ENCODE measurements at places on chromosomes 2 and 18. TPM values are rescaled to one million over a fixed set of nuclear protein-coding genes. Genes with fewer than 3 reads are reported as not detected.

The BOLL gene
- not detected for total RNA-seq

The SOX11 gene
- total RNA-seq: 0.84 TPM

The PHLPP1 gene
- total RNA-seq: 11.9 TPM

The LRP1B gene
- 0.12 TPM for total RNA-seq

The KCTD18 gene
- total RNA-seq: 13.0 TPM
